Aorta (tissue), 5 donors: ENCODE measurements at places on chromosomes 5 and 9.

DNA sequence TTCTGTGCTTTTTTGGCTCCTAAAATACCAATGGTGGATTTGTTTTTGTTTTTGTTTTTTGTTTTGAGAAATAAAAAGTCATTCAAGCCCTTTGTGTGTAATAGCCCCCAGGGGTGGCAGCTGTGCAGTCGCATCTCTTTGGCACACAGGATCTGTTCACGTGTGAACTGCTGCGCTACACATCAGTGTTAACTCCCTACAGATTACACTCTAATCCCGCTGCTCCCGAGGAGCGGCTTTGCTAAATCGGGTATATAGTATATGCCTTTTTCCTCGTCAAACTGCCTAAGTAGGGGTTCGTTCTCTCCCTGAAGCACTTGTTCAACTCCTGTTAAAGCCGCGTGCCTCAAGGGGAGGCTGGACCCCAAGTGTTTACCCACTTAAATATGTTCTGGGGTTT is 22.3 kb downstream of the ZBTB34 start:
- DNase-seq = no peak

- no peak for DNase-seq
Measured at GRCh38 chr5:76697670-76698069, 18.3 kb upstream of the F2R start.

DNA sequence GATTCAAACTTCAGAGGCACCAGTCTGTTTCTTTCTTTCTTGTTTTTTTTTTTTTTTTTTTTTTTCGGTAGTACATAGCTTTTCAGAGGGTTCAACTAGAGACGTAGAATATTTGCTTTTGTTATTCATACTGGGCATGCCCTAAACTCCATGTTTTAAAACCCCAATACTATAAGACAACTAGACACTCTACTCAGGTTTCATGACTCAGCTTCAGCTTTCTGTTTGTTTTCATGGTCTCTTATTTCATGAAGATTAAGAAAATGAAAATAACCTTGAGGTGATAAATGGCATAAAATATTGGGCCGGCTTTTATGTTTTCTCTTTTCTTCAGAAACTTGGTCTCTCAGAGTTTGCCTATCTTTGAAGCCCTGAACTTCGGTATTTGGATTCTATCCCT is 2126.3 kb upstream of the ACO1 start:
- no peak for DNase-seq

GRCh38 chr5:148585988-148586387 is 68.3 kb downstream of the HTR4 start:
- no peak for DNase-seq

DNA sequence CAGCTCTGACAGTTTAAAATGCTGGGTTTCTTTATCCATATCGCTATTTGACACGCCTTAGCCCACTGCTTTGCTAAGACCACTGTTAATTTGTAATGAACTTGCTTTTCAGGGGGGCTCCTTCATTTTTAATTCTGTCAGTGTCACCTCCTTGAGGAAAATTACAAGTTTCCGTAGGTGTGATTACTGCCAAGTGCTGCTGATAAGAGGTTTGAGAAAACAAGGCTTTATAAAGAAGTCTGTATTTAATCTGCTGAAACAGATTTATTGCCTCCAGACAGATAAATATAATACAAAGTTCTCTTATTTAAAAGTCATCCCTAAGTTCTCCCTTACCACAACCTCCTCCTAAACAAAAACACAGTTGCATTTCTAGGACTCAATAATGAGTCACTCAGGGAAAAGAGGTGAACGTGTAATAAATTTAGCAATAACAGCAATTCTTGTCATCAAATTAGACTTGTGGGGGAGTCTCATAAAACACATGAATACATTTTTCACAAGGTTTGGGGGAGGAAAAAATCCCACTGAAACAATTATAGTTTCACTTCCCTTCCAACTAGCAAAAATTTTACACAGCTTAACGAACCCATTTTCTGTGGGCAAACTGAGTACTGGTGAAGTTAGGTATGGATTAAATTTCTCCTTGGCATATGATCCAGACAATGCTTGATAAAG is 72.8 kb downstream of the MAPKAP1 start:
- DNase-seq = no peak

GRCh38 chr5:67093279-67093678 is 103.3 kb downstream of the CD180 start:
- no peak for DNase-seq

GRCh38 chr9:91296354-91296753 is 65.4 kb downstream of the AUH start:
- no peak for DNase-seq

DNA sequence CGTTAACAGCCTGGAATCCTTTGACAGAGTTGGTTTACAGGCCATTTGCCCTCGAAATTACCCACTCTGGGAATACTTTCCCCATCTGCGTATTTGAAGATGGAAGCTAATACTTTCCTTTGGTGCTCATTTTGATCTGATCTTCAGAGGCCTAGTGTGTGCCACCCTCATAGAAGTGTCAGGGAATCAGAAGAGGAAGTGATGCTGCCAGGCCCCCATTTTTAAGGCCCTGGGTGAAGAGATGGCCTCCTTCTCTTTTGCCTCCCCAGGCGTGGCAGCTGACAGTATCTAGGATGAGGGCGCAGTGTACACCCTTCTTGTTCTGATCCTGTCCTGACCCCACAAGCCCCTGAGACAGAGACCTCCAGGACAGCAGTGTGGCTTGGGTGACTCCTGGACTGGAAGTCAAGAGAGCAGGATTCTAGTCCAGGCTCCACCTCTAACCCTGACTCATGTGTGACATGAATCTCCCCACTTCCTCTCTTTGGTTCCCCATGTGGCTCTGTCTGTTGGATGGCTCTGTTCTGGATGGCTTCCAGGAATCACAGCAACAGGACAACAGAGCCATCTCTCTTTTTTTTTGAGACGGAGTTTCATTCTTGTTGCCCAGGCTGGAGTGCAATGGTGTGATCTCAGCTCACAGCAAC is 27.8 kb downstream of the CSF1R start:
- DNase-seq = no peak

- DNase-seq = no peak
Measured at GRCh38 chr5:152288917-152289595, 116.0 kb downstream of the NMUR2 start.

DNA sequence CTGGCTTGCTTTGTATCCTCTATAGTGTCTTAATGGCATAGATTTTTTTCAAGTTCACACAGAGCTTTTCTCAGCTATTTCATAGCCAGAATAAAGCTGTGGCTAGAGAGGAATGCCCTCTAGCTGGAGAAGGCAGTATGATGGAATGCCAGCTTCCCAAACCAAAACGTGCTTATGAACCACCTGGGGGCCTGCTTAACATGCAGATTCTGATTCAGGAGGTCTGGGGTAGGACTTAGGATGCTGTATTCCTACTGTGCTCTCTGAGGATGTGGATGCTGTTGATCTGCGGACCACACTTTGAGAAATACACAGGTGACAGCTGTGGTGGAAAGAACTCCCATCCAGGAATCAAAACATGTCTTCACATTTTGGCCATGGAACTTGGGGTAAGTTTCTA is 49.9 kb upstream of the DPYSL3 start:
- DNase-seq = no peak

DNA sequence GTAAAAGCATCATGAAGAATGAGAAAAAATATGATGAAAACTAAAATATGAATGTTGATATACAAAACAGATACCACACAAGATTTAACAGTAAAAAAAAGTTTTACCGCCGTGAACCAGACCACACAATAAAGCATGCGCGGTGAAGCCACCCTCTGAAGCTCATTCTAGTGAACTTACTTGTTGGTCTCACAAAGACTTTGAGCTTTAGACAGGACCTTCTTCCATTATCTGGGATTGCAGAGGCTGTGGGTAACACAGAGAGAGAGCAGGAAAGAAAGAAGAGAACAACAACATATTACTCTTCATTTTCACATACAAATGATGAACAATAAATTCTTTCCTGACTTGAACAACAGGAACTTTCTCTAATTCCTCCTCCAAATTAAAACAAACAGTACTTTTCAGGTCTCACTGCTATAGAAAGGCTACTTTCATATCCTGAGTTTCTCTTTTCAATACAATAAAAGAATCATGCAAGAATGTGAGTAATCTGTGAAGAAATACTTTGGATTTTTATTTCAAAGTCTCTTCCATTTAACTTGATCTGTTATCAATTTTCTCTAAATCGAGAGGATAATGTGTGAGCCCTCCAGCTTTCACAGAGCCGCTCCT is 283.1 kb downstream of the EFNA5 start:
- DNase-seq = no peak

- DNase-seq = no peak
Measured at GRCh38 chr9:82418334-82418733, 429.8 kb downstream of the SPATA31D1 start.

DNA sequence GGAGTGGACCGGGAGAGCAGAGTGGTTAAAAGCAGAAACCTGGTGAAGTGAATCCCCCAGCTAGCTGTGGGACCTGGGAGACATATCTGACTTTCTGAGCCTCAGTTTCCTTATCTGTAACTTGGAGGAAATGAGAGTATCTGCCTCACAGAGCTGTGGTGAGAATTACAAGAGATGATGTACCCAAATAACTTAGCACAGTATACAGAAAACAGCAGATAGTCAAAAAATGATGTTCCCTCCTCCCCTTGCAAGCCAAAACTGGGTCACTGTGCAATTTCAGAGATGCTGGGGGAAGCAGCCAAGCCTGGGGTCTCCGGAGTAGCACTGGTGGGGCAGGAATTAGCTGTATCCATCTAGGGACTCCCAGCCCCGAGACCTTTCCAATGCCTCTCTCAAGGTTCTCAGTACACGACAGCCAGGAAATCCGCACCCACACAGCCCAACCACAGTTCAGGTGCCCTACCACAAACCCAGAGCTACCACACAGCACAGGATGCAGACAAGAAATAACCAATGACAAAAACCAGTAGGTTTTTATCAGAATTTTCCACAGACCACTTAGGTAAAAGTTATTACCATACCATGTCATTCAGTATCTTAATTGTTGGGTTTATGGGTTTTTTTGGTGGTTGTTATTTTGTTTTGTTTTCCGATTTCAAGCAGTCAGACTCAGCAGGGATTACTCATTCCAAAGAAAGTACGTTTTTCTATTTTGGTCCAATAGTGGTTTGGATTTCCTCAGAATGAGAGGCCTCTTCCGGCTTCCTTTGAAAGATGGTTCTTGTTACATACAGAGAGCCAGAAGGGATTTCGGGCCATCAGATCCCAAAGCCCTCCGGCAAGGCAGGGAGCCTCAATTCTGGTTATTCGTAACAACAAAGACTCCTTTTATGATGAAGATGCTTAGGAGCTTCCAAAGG is 4.9 kb upstream of the HRH2 start:
- no peak for DNase-seq
